ENCODE measurements at places on chromosomes 1 and 21.

DNA sequence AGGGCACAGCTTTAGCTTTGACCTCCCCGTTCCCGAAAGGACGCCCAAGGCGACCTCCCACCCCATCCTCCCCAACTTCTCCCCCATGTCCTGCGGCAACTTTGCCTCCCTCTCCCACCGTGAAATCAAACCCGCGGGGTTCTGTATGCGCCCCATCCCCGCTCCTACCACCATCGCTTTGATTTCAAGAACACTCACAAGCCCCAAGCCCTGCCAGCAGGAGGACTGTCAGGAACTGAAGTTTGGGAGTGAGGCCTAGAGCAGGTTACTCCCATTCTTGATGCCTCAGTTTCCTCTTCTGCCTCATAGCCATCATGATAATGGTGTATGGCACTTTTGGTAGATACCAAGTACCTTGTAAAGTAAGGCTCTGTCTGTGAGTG, 2.3 kb downstream of the PTPRU start:
- DNase-seq, result no peak

- DNase-seq, result no peak
Observed at GRCh38 chr21:44899768-44900558, 20.7 kb downstream of the ITGB2 start.

DNA sequence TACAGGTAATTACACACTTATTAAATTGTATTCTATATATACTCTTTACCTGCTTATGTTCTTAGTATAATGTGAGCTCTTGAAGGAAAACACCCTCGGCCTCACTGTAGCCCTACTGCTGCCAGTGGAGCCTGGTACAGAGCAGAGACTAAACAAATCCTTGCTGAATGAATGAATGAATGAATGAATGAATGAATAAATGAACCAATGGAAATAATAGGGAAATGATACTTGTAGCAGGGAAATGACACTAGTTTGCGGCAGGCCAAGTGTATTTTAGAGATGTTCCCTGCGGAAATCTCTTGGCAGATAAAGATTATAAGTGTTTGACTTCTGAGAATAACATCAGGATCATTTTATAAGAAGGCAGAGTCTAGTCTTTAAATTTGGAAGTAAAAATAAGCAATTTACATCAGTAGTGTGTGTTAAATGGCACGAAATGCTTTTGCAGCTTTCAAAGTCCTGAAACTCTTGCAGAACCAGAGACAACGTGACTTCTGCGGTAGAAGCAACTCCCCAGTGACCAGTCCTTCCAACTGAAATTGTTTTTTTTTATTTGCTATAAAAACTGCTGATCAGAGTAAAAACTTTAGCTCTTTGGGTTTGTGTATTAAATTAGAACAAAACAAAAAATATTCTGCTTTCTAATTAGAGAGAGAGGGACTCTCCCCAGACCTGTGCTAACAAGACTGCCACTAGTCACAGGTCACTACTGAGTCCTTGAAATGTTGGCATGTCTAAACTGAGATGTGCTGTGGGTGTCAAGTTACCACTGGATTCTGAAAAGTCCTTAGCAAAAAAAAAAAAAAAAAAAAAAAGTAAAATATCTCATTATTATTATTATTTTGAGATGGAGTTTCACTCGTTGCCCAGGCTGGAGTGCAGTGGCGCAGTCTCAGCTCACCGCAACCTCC, 199.3 kb upstream of the MAP1LC3C start:
- DNase-seq, result no peak

- no peak for DNase-seq
Observed at GRCh38 chr1:175865041-175865766, 121.8 kb upstream of the TNR start.

GRCh38 chr1:224763126-224763775, 147.1 kb downstream of the CNIH3 start:
- no peak for DNase-seq

DNA sequence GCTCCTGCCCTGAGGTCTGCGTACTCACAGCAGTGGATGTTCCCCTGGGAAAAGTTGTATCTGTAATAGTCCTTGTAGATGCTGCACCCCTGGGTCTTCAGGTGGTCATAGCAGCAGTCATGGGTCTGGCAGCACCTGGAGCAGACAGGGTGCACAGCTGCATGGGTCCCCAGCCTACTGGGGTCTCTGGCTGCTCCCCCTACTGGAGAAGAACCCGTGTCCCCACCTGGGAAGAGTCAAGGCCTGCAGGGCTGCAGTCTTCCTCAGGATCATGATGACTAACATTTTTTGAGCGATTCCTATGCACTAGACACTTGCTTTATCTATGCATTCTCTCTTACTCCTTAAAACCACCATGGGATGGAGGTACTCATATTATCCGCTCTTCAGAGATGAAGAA, 3.9 kb downstream of the PLA2G2D start:
- DNase-seq, result no peak

DNA sequence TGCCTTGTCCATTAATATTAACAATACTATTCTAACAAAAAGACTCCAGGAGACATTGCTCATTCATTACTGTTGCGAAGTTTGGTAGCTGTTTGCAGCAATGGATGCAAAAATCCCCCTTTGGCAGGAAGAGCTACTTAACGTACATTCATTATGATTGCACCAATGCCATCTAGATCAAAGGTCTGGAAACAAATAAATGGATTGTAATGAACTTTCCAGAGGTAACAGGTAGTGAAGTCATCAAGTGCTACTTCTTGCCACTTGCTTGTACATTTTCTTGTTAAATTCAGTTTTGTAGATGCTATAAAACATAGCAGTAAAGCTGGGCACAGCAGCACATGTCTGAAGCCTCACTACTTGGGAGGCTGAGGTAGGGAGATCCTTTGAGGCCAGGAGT, 93.9 kb downstream of the DDAH1 start:
- DNase-seq, result no peak

GRCh38 chr1:153390938-153391710, at the start of gene S100A8:
S100A8 (minus strand) TSS chr1:153391073; CDS start chr1:153390535, 538 bp downstream.
- no peak for DNase-seq

DNA sequence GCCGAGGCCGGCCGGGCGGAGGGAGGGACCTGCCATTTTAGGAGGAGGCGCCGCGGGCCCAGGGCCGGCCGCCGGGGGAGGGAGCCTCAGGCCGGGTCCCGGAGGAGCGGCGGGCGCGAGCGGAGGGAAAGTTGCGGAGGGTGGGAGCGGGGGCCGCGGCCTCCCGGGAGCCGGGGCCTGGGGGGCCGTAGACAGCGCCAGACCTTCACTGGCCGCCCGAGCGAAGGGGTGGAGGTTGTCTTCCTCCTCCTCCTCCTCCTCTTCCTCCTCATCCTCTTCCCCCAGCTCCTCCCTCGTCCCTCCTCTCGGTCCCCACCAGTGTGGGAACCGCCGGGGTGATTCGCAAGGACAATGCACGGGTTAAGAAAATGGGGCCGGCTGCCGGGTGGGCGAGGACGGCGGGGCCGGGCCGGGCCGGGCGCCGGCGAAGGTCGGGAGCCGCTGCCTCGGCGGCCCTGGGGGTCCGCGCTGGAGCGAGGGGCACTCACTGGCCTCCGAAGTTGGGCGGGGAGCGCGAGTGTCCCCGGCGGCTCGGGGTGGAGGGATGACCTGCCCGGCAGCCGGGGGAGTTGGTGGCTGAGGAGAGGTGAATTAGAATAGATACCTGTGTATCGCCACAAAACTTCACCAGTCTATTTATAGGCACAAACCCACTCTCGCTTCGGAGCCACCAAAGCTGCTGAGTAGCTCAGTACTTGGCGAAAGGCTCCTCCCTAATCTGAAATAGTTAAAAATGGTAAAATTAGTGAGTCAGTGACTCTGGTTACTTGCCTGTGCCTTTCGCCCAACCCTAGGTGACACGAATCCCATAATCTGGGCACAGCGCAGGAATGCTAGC, 1.3 kb downstream of the DYRK1A start:
- peak; percentile 31 for DNase-seq

GRCh38 chr1:33524586-33524985, 52.1 kb downstream of the ZSCAN20 start:
- no peak for DNase-seq

DNA sequence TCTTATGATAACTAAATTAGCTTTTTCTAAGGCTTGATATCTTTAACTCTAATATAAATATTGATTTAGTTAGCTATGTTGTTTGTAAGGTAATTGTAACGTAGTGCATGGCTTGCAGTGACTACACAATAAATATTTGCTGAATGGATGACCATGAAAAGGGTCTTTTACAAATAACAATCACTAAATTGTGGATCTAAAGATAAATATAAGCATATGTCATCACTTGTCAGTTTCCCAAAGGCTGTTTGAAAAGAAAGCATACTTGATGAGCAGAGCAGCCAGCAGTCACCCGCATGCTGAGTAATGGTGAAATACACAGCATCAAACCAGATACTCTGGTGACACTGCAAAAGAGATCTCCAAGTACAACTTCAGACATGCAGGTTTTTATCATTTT, 92.5 kb upstream of the FMN2 start:
- DNase-seq, result no peak

DNA sequence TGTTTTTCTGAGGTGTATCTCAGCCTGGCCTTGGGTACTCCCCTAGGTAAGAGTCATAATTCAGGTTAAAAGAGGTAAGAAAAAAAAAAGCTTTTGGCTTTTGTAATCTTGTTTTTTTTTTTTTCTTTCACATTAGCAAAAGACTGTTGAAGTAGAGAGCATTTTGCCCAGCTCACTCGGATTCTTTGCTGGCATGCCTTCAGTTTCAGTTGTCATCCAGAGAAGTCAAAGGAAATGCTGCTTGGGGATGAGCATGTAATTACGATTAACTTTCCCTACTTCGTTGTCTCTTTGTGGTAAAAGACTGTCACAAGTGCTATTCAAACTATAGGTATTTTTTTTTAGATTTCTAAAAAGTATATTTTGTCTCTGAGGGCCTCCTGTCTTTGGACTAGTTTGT, 6.3 kb downstream of the BACH1 start:
- no peak for DNase-seq

DNA sequence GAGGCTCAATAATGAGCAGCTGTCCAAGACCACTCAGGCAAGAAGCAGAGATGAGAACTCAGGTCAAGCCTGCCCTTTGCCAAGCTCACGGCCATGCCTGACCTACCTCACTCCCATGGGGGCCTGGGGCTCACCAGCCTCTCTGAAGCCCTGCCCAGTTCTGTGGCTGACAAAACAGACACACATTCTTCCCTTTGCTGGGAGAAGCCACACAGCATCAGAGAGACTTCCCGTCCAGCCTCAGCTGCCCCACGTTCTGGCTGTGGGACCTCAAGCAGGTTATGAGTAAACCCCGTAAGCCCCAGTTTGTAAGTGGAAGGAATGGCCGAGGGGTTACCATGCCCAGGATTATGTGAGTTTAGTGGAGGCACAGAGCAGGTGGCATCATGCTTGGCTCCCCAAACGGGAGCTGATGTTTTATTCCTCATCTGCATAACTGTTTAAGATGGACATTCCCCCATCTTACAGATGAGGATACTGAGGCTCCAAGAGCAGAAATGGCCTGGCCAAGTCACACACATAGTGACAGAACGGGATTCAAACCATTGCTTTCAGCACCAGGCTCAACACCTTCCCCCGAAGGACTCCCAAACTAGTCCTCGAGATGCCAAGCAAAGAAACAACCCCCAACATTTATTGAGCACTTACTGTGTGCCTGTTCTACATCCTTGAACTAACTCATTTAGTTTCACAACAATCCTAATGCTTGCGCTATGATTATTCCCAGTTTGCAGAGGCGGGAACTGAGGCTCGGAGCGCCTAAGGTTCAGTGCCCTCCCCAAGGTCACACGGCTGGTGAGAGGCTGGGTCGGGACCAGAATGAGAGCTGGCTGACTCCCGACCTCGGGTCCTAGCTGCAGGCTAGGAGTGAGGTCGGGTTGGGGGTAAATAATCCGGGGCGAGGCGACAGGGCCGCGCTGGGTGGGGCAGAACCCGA, 49.1 kb upstream of the LAPTM5 start:
- DNase-seq, result no peak

GRCh38 chr1:60988891-60989290, 93.5 kb upstream of the NFIA start:
- no peak for DNase-seq

DNA sequence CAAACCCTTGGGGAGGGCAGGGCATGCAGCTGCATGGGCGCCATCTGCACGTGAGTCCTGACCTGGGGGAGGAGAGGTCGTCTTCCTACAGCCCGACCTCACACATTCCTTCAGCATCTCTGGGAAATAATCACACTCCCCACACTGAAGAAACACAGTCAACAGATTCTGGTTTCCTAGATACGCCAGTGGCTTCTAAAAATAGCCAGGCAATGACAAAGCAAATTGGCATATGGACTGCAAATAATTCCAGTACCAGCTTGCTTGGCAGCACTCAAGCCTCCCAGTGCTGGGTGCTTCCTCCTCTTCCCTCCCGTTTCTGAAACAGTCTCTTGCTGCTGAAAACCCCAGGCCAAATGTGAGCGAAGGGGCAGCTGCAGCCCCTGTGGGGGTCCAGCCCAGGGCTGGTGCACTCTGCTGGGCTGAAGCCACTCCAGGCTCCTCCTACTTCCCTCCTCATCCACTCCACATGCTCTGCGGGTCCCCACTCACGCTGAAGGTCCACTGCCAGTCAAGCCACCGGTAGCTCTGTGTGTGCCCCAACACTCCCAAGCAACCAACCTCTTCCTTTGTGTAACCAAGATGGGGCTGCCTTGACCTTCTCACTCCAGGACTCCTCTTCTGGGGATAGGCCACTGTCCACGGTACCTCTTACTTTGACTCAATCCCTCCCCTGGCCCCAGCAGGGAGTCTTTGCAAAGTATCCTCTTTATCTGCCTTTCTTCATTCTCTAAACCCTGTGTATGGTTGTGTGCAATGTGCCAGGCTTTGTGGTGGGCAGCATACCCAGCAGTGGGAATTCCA, 69.0 kb downstream of the KCND3 start:
- DNase-seq, result no peak

DNA sequence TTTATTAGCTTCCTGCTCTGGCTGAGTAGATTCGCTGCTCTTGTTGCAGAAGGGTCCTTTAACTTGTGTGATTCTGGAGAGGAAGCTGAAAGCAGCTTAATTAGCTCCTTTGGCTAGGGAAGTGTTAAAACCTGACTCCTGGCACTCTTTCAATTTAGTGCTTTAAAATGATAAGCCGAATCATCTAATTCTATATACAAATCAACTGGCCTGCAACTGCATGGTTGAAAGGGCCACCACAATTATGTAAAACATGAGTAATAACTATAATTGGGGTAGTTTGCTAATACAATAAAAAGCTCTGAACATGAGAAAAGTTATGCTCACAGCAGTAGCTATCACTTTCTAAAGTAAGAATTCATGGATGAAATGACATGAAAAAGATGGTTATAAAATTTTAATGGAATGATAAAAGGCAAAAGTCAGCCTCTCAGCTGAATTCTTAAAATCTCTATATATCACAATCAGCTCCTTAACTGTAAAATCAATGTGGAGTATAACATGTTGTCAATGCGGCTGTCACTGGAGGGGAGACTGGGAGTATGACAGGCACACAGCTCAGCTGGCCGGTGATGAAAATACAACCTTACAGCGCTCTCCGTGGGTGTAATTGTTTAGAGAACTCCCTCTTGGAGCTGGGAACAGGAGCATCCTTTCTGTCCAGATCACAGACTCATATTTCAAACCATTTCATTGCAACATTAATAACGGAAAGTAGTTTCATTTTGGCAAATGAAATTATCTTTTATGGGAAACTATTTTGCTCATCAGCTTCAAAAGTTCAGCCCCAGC, 324.4 kb downstream of the KCTD3 start:
- no peak for DNase-seq

- DNase-seq, result no peak
Observed at GRCh38 chr1:6093071-6093470, 47.4 kb downstream of the KCNAB2 start.

GRCh38 chr1:172642970-172643369, 15.9 kb upstream of the FASLG start:
- no peak for DNase-seq

- DNase-seq, result no peak
Observed at GRCh38 chr1:9058465-9058864, 11.0 kb downstream of the SLC2A5 start.

GRCh38 chr1:185917646-185918045, 183.5 kb downstream of the HMCN1 start:
- DNase-seq, result peak; percentile 31
